ENCODE measurements at places on chromosomes 11 and 22.
A peak's percentile ranks its signal among the peaks of the same experiment; 100 is the strongest.

DNA sequence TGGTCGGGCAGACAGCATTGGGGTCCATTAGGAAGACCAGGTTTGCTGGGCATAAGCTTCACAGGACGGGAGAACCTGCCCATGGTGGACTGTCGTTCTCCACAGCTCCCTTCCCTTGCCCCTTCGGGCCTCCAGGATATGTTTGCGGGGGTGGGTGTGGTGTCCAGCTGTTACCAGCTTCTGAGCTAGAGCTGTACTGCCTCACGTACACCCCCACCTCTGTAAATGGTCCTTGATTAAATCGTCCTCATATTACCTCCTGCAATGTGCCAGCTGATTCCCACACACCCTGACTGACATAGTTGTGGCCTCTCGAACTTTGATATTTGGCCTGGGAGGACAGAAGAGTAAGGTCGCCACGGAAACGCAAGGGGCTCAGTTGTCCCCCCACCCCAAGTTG, 16.2 kb upstream of the BCR start:
- DNase-seq: no peak

DNA sequence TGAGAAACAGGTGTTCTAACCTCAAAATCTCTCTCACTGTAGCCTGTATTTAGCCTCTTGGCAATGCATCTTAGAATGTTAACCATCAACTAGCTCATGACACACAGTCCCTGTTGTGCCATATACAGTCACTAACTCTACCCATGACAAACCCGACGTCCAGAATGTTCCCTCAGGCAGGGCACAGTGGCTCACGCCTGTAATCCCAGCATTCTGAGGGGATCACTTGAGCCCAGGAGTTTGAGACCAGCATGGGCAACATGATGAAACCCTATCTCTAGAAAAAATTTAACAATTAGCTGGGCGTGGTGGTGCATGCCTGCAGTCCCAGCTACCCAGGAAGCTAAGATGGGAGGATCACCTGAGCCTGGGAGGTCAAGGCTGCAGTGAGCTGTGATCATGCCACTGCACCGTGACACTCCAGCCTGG, 18.2 kb upstream of the CCDC34 start:
- DNase-seq: no peak

DNA sequence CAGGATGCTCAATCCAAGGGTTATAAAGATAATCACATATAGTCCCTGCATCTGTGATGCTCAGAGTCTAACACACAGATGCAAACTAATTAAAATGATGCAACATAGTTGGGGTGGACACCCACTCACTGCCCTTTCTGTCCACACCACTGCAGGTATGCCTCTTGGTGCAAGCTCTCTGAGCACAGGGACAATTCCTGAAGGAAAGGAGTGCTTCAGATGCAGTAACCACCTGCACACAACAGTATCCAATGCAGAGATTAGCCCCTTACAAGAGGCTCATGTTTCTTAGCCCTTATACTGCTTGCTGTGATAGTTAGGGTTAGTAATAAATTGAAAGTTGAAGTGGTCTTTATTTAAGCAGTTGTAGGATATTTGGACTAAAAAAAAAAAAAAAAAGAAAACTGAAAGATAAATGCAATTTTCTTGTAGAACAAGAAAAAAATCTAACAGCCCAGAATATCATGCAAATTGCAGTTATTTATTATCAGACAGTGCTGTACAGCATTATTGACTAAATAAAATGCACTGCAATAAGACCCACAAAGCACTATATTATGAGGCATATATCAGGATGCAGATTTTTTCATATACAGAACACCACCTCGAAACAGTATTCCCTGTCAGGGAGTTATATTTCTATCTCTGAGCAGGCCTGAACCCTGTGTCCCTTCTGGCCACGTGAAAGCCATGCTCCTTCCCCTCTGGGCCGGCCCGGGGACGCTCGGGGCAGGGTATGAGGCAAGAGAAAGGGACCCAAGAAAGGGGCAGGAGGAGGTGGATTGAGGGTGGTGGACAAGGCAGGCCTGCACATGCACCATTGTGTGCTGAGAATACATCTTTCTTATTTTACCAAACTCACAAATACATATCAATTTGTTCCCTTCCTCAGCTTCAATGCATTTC, 260.2 kb downstream of the OPCML start:
- no peak for DNase-seq

DNA sequence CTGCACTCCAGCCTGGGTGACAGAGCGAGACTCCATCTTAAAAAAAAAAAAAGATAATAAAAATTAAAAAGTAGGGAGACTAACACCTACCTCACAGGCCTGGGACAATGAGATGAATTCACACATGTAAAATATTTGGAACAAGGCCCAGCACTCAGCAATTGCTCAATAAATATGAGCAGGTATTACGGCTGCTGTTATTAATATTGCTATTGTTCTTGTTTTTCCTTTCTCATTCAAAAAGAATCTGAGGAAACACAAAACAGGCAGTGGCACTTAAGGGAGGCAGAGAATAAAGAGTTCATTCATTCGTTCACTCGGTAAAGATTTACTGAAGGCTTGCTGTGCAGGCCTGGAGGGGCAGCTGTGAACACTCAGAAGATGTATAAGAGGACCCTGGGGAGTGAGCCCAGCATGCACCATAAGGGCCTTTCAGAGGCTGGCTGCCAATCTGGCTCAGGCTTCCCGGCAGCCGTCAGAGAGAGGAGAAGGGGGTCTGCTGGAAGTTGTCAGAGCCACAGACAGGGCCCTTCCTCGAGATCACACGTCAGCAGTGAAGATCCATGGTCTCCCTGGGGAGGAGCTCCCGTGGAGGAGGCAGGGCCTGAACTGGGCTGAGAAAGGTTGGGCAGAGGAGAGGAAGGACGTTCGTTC, 51.6 kb upstream of the TCF20 start:
- no peak for DNase-seq

DNA sequence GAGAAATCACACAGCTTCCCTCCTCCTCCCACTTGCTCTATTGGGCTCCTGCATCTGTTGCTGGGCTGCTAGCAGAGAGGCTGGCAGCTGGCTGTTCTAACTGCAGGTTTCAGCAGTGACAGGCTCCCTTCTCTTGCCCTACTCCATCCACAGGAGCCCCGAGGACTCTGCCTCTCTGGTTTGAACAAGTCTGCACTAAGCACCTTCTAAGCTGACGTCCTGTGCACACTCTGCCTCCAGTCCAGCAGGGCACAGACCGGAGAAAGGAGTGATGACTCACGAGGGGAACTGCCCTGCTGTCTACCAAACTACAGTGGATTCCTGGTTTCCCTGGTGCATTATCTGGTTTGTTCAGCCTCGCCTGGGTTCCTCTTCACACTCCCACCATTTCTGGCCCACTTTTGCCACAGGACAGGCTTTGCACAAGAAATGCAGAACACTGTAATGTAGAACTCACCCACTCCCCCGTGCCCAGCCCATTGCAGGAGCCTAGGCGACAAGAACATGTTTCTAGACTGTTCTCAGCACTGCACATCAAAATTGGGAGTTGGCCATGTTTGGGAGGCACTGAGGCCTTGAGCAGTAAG, 26.0 kb downstream of the IL10RA start:
- DNase-seq: no peak

- no peak for DNase-seq
Observed at GRCh38 chr11:15969281-15969680, 387.1 kb downstream of the SOX6 start.

GRCh38 chr11:79482800-79483199, 42.0 kb upstream of the TENM4 start:
- no peak for DNase-seq

- DNase-seq: no peak
Observed at GRCh38 chr11:124446916-124447315, 1.4 kb upstream of the OR8B8 start.

GRCh38 chr11:34185926-34186841, 80.8 kb downstream of the NAT10 start:
- no peak for DNase-seq

- DNase-seq: no peak
Observed at GRCh38 chr22:36734171-36735058, 30.9 kb upstream of the CACNG2 start.

- DNase-seq: no peak
Observed at GRCh38 chr11:134915212-134915611, 503.2 kb upstream of the B3GAT1 start.

- no peak for DNase-seq
Observed at GRCh38 chr11:109864834-109865547, 228.2 kb upstream of the ZC3H12C start.

GRCh38 chr11:122721201-122721963, 65.9 kb downstream of the UBASH3B start:
- no peak for DNase-seq

DNA sequence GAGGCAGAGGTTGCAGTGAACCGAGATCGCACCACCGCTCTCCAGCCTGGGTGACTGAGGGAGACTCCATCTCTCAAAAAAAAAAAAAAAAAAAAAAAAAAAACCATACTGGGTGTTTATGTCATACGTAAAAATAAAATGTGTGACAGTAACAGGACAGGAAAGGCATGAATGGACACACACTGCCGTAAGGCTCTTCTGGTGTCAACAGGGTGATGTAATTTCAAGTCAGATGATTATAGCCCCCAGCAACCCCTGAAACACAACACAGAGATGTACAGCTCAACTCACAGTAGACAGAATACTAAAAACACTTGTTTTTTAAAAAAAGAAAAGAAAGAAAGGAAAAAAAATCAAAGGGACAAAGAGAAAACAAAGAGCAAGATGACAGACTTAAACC, 22.2 kb downstream of the SBF1 start:
- no peak for DNase-seq

DNA sequence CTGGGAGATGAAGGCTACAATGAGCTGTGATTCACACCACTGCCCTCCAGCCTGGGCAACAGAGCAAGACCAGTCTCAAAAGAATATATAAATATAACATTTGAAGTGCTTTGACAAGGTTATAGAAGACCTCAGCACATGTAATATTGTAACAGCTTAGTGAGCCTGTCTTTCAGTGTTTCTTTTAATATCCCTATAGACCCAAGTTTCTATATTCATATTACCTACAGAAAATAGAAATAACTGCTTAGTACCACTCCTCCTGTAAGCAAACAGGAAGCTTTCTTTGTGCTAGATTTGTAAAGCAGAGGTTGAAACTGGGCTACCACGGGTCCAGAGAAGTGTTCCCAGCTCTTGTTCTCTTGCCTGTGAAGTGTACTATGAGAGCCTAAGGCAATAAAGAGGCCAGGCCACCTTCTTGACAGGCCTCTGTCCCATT, 68.2 kb downstream of the PPP2R1B start:
- DNase-seq: no peak

DNA sequence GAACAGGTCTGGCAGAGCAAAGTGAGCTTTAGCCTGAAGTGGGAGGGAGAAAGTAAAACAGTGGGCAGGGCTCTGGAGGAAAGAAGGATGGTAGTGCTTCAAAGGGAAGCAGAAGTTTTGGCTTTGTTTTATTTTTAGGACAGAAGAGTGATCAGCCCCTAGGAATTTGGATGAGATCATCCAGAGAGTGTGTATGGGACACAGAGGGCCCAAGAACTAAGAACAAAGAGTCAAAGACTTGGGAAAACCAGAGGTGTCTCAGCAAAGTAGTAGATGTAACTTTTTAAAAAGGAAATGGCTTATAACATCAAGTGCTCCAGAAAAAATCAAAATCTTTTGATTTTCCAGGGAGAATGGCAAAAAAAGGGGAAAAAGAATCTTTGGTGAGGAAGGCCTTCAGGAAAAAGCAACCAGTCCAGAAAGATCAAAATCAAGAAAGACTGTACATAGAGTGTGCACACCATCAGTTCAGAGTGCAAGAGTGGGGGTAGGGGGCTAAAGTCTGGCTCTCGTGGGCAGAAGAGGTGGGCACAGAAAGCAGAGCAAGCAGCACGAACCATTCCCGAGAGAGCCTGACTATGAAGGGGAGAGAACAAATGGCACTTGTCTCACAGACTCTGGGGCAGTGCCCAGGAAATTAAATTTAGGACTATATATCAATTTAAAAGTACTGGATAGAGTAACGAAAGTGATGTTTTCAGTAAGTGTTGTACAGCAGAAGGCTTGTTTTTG, 30.0 kb downstream of the MAPK1 start:
- DNase-seq: no peak

GRCh38 chr22:32473388-32473952, 1.1 kb upstream of the FBXO7 start:
- peak; percentile 24 for DNase-seq

DNA sequence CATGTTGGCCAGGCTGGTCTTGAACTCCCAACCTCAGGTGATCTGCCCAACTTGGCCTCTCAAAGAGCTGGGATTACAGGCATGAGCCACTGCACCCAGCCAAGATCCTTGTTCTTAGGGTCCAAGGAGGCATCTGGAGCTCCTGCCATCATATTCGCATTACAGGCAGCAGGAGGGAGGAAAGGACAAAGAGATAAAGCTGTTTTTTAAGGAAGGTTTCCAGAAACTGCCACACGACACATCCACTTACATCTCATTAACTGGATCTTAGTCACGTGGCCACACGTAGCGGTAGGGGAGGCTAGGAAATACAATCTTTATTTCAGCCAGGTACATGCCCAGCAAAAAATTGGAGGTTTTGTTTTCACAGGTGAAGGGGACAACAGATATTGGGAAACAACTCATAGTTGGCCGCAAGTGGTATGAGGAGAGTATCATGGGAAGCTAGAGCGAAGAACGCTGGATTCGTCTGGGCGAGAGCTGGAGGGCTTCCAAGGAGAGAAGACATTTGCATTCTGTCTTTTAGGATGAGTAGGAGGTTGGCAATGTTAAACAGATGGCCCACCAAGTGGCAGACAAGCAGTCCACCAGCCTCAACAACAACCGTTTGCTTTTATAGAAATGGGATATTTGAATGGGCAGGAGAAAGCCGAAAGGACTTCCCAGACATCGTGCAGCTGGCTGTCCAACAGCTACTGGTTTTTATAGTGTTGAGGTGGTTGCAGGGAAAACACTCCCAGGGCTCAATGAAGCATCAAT, 39.2 kb upstream of the DMC1 start:
- no peak for DNase-seq

DNA sequence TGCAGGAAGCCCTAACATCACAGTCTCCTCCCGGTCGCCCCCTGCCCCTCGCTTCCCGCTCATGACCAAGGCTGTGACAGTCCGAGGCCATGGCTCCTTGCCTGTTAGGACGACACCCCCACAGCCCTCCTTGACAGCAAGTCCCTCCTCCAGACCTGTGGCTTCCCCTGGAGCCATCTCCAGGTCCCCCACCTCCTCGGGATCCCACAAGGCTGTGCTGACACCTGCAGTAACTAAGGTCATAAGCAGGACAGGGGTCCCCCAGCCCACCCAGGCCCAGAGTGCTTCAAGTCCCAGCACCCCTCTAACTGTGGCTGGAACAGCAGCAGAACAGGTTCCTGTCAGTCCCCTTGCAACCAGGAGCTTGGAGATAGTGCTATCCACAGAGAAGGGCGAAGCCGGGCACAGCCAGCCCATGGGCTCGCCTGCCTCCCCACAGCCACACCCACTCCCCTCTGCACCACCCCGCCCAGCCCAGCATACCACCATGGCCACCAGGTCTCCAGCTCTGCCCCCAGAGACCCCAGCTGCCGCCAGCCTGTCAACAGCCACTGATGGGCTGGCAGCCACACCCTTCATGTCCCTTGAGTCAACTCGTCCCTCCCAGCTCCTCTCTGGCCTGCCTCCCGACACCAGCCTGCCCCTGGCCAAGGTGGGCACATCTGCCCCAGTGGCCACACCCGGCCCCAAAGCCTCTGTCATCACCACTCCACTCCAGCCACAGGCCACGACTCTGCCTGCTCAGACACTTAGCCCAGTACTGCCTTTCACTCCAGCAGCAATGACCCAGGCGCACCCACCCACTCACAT, 63.2 kb downstream of the OTOG start:
- DNase-seq: peak; percentile 11
